ENCODE measurements at places on chromosomes 6 and 20. TPM values are rescaled to one million over a fixed set of nuclear protein-coding genes. Genes with fewer than 3 reads are reported as not detected.

DNA sequence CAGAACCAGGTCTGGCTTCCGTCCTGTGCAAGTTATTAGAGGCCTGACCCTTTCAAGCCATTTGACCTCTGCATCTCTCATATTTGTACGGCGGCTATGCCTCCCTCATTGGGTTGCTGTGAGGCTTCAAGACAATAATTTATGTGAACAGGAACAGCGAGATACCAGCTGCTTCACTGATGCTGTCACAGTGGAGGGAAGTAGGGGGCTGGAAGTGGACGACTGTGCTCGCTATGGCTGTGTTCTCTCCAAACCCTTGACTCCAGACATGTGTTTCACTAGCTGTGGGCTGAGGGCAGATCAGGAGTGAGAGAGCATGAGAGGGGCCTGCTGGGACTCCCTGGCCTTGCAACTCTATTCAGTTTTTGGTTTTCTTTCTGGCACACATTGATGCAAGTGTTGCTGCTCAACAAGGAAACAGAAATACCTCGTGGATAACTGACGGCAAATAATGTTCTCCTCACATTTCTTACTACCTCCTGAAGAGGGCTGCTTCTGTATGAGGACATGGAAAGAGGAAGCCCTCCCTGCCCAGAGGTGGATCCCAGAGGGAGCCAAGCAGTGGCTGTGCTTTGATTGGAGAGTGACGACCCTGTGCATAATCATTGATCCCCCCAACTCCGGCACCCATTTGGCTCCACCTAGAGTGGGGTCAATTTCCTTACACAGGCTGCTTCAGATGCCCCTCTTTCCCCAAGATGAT is 34.7 kb upstream of the SCP2D1 start:
- DNase-seq, result no peak

The PBOV1 gene
- 0.13 TPM for polyA plus RNA-seq

The GNRH2 gene
- polyA plus RNA-seq, result 1.4 TPM

DNA sequence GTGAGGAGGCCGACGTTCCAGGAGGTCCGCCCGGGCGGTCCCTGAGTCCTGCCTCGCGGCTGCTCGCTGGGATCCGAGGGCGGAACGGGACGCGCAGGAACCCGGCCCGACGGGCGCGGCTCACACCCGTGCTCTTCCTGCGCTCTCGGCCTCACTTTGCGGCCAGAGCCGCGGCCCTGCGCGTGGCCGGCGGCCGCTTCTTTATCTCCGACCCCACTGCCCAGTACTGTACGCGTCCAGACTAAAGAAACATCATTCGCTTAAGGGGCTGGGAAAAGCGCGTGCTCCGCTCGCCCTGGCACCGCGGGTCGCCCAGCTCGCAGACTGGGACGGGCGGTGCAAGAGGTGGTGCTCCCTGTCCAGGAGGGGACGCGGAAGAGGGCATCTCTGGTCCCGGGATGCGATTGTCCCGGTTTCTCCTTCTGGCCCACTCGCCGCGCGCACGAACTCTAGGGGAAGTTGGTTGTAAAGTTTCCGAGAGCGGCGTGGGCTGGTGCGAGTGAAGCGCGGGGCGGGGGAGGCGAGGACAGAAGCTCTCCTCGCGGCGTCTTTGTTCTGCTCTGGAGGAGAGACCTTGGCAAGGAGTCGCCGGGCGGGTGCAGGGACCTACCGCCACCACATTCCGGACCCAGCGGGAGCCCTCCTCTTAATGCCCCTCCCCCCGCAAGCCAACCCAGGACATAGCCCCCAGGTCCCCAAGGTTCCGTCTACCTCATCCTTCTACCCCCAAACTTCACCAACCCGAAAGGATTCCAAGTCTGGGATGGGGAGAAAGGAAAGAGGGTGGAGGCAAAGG is 71.0 kb downstream of the SOX4 start:
- no peak for DNase-seq

- DNase-seq, result no peak
These were observed 98.9 kb downstream of the EYA2 start for GRCh38 chr20:46993465-46994095.

DNA sequence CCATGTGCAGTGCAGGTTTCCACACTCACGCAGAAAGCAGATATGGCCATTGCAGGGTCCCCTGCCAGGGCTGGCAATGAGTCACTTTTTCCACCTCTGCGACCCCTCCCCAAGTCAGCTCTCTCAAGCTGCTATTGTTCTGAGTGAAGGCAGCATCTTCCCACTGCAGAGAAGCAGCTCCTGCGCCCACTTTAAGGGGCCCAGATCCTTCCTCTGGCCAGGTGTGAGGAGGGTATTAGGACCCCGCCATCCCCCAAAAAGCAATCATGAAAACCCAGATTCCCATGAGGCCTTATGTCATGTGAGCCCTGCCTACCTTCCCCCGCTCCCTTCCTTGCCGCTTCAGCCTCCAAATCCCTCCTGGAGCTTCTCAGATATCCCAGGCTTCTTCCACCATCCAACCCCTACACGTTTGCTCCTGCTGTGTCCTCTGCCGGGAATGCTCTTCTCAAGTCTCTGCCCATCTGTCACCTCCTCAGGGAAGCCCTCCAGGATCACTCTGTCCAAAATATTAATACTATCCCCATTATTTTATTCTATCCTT is 220.3 kb downstream of the NFATC2 start:
- no peak for DNase-seq

DNA sequence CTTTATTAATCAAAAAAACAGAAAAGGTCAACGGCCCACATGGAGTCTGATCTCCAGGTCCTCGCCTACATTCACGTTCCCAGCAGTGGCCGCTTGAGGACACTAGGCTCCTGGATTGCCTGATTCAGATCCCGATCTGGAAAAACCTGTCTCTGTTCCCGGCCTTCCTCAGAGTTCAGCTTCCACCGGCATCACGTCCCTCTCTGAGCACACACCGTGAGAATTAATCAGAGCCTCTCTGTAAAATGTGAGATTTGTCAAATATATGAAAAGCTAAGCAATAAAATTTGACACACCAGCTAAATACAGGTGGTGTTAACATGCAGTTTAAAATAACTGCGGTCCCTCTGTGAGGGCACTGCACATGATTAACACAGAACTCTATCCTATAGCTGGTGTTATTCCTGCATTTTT is 122.8 kb upstream of the COL21A1 start:
- no peak for DNase-seq

DNA sequence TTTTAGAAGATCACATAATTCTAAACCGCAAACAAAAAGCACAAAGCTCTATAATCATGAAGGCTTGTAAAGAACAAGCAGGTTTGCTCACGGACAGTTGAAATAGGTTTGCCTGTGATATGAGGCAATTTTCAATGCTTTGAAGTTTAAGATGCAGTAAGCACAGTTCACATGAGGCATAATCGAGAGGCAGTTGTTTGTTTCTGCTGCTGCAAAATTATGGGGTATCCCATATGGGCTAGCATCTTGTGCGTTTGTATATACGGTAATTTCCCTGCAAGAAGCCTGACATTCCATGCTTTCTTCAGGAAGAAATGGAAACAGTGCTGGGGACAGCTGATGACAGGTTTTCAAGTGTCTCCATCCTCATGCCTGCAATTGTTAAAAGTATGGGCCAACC is 94.6 kb upstream of the MC3R start:
- no peak for DNase-seq

GRCh38 chr6:113397236-113397635 is 459.9 kb upstream of the MARCKS start:
- DNase-seq, result no peak

All from renal pelvis (tissue), 12 donors.